ENCODE measurements at places on chromosomes 5 and 9. TPM values are rescaled to one million over a fixed set of nuclear protein-coding genes. Genes with fewer than 3 reads are reported as not detected.

MZB1 gene
- 9.8 TPM for total RNA-seq

DNM1 gene
- total RNA-seq: 0.72 TPM

SEMA5A gene
- not detected for total RNA-seq

CDKN2B-AS1 gene
- 0.23 TPM for total RNA-seq

OTP gene
- not detected for total RNA-seq

INSYN2B gene
- total RNA-seq: not detected

ITK gene
- total RNA-seq: 208 TPM

SLC25A46 gene
- total RNA-seq: 32.3 TPM

UHRF2 gene
- total RNA-seq: 63.7 TPM

PDE8B gene
- total RNA-seq: not detected

SLC34A3 gene
- total RNA-seq: not detected

IL5 gene
- total RNA-seq: 1.6 TPM

- peak; percentile 43 for DNase-seq
Observed at GRCh38 chr5:149632311-149633251, 51.3 kb downstream of the ARHGEF37 start.

DNA sequence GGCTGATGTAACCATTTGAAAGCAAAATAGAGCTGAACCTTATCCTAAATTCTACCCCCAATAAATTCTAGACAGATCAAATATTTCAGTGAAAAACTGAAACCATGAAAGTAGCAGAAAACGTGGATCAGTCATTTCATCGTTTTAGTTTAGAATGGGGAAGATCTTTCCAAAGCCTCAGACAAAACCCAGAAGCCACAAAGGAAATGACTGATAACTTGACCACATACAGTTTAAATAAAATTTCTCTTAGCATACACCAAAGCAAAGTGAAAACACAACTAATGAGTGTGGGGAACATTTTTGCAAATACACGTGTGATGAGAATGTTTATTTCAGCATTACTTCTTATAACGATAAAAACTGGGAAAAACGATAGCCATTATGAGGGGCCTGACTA lies 284.8 kb downstream of the ADGRV1 start:
- DNase-seq: no peak

- no peak for DNase-seq
Observed at GRCh38 chr5:103217101-103217500, 41.5 kb upstream of the MACIR start.

GRCh38 chr5:141623186-141623585 lies 4.4 kb upstream of the DIAPH1 start:
- DNase-seq: peak; percentile 60

- peak; percentile 69 for DNase-seq
Observed at GRCh38 chr5:111070272-111071134, 1.0 kb upstream of the TSLP start.

GRCh38 chr9:5336688-5337087 lies 3.0 kb downstream of the RLN1 start:
- peak; percentile 14 for DNase-seq

DNA sequence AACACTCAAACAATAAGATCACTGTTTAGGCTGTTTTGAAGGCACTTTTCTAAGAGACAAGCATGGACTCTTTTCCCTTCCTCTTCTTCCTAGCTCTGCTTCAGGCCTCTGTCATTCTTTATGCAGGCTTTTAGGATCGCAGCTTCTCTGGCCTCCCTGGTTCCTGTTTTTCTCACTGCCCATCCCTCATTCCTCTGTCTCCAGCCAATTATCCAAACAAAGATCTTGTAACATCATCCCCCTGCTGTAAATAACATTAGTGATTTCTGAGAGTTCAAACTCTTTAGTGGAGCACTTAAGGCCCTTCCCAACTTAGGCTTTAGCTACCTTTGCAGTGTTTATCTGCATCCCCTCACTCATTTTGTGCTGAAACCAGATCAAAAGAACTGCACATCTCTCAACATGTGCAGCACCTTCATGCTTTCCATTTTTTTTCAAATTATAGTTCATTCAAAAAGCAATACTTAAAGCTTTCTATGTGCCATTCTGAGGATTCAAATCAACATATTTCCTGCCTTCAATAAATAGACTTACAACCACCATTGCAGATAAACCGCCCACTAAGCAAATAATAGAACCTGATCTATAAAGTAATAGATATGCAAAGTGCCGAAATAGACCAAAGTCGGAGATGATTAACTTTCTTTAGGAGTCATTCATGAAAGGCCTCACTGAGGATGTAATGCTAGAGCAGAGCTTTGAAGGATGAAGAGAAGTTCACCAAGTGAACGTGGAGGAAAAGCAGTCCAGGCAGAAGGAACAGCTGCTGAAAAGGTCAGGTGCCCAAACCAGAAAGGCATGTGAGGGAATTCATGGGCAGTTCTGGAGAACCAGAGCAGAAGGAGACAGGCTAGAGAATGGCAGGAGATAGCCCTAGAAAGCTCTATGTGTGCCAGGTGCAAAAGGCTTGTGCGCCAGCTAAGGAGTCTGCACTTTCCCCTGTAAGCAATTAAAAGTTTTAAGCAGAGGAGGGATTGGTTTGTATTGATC lies 95.8 kb upstream of the ZNF366 start:
- no peak for DNase-seq

DNA sequence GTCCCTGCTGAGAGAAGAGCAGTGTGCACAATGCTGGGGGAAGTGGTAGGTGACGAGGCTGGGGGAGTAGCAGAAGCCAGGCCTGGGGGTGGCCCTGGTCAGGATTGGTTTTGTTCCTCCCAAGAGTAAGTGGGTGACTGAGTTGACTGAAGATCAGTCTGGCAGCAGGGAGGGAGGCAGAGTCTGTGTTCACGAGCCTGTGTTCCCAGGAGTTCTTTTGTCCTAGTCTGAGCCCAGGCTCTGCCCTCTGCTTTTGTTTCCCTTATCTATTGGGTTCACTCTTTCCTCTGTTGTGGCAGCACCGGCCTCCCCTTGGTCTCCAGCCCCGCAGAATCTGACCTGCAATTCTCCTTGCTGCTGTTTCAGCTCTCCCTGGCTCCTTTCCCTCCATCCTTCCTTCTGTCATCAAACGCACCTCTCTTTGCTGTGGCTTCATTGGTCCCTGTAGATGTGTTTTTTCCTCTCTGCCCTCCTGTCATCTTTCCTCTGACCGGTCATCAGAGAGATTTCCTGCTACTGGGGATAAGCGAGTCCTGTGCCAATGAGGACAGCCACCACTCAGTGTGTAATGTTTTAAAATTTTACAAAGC lies 607.4 kb downstream of the KIF4B start:
- DNase-seq: no peak

DNA sequence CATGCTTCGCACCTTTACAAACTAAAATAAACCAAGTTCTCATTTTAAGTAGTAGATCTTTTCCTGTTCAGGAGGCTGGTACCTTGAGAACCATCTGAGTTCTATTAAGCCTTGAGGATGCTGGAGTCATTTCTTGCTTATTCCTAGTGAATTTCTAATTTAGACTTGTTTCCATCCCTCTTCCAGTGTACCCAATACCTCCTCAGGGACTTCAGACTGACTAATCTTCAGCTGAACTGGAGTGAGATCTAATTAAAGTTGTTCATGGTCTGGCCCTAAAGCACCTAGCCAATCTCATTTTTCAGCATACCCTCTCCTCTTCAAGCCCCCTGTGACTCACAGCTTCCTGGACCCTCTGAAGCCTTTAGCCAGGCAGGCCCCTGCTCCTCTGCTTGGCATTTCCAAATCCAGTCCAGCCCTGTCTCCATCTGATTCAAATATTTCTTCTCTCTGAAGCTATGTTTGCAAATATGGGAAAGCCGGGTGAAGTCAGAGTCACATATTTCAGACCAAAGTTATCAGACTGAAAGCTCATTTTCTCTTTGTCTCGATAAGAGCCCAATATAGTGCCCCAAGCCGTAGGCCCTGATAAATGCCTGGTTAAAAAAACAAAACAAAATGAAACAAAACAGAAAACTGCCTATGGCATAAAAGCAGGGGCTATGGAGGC lies 19.4 kb upstream of the TNFSF15 start:
- DNase-seq: no peak

DNA sequence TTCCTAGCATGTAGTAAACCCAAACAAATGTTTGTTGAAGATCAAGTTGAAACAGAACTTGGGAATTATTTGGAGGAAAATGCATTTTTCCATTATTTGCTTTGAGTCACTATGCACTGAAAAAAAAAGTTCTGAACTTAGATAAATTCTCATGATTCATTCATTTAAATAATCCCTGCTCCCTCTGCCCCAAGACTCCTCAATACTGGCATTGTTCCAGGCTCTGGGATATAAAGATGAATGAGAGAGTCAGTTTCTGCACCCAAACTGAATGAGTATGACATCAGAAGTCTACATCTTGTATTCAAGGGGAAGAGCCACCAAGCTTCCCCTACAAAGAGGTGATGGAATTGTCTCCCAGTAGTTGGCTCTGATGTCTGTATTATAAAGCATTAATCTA lies 123.9 kb downstream of the SEC61B start:
- DNase-seq: no peak

DNA sequence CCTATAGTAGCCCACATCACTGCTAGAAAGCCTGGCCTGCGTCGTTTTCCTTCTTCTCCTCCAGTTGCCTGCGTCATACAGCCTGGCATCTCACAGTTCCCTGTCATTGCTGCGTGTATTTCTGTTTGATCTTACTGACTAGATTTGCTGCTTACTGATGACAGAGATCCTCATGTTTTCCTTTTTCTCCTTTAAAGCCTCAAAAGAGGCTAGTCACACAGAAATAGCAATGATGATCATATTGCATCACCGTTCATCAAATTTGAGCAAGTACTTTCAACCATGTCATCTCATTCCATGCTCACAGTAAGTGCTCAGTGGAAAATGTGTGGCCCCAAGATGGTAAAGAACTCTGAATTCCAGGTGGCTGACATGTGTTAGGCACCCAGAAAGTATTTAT lies 76.8 kb downstream of the MVB12B start:
- DNase-seq: no peak

DNA sequence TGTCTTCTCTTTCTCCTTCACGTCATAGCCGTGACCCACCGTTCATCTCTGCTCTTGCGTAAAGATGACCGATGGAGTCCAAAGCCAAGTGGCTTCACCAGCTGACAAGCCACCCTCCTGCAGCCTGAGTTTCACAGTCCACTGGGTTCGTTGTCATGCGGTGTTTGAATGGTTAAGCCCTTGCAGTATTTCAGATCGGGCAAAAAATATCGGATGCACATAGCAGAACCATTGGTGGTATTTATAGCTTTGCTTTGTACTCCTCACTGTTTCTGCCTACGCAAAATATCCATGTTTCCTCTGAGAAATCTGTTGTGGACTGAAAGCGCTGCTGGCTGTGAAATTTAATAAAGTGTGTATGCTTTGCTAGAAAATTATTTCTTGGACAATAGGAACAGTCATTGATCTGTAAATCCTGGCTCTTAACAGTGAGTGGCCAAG lies 34.5 kb upstream of the NCS1 start:
- no peak for DNase-seq

- DNase-seq: no peak
Observed at GRCh38 chr5:59577485-59577884, 316.0 kb downstream of the PDE4D start.

DNA sequence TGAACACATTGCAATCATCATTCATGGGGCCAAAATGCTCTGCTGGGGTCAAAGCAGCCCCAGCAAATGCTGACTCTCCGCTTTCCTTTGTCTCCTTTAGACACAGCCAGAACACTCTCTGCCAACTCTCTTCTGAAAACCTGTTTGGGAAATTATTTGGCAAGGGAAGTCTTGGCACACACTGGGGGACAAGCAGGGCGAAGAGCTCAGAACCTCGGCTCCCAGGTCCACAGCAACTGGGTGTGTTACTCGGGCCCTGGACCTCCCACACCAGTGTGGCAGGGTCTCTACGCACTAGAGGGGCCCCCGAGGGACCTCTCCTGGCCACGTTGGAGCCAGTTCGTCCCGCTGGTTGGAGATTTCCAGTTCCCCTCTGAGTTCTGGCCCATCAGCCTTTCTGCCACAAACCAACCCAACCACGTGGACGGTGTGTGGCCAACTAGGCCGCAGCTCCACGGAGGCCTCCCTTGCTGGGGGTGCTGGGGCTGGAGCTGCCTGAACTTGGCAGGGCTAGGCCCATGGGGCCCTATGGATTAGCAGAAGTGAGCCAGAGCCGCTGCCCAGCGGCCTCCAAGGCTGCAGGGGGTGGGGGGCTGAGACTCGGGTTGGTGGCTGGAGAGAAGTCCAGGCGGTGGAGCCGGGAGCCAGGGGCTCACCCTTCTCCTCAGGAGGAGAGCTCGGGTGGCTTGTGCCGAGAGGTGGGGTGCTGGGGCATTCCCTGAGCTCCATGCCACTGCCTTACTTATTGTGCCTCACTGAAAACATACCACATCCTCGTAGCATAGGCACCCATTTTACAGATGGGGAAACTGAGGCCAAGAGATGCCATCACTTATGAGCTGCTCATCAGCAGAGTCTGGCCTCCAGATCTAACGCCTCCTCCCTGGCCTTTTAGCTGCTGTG lies 46.8 kb upstream of the RNU6ATAC start:
- no peak for DNase-seq

All from activated CD4-positive, alpha-beta T cell treated with anti-CD3 and anti-CD28 coated beads for 36 hours (primary cell).